Astrocyte of the hippocampus (primary cell): ENCODE measurements at places on chromosomes 16 and 17.

DNA sequence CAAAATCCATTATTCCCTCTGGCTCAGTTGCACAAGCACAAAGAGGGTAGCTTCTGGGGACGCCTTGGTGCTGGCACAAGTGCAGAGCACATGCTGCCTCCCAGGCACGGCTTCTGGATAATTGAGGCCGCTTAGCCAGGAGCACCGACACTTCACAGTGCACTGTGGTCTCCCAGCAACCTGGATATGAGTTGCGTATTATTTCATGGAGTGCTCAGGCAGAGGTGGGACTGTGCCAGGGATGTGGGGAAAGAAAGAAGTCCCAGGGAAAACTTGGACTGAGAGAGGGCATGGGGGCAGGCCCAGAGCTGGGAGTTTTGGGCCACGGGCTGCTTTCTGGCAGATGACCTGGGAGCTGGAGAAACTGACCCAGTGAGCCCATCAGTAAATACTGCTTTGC lies 37.5 kb downstream of the MPRIP start:
- no peak for DNase-seq

DNA sequence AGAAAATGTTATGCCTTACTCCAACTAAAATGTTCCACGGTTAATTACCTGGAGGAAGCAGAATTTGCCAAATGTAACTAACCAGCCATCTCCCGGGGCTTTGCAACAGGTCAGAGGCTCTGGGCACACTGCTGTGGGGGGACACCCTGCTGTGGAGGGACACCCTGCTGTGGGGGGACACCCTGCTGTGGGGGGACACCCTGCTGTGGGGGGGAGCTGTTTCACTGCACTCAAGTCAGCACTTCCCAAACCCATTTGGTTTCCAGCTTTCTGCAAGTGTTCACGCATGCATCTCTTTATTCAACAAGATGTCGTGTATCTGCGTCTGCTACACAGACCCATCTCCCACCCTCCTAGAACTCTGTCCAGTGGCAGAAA lies 239.5 kb downstream of the C16orf95 start:
- no peak for DNase-seq

- no peak for DNase-seq
Measured at GRCh38 chr17:36913132-36913531, 24.1 kb upstream of the LHX1 start.

- no peak for DNase-seq
Measured at GRCh38 chr17:51957786-51958185, 200.7 kb downstream of the CA10 start.

DNA sequence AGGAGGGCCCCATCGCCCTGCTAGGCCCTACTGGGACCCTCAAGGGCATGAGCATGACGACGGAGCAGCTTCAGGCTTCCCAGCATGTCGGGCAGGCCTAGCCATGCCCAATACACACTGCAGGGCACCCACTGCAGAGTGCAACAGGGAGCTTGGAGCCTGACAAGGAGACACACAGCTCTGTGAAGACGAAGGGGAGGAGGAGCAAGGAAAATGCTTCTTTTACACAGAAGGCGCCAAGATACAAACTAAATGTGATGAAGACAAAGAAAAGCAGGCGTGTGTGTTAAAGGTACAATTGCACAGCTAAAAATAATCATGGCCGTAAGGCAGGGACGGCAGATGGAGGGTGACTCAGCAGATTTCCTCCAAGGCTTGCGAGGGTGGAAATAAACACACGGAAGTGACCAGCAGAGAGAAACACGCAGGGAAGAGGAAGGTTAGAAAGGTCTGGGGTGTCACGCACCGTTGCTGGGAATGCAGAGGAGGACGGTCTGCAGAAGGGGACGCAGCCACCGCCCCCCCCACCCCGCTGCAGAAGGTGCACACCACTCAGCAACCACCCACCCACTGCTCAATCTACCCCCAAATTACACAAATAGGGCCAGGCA lies 108.5 kb downstream of the ZNF778 start:
- DNase-seq: peak; percentile 67

- DNase-seq: peak; percentile 29
Measured at GRCh38 chr17:64984851-64985521, 65.7 kb upstream of the LRRC37A3 start.

GRCh38 chr17:76039121-76039520 lies 12.0 kb upstream of the EVPL start:
- DNase-seq: no peak

GRCh38 chr16:49832177-49832576 lies 23.7 kb downstream of the ZNF423 start:
- DNase-seq: no peak

DNA sequence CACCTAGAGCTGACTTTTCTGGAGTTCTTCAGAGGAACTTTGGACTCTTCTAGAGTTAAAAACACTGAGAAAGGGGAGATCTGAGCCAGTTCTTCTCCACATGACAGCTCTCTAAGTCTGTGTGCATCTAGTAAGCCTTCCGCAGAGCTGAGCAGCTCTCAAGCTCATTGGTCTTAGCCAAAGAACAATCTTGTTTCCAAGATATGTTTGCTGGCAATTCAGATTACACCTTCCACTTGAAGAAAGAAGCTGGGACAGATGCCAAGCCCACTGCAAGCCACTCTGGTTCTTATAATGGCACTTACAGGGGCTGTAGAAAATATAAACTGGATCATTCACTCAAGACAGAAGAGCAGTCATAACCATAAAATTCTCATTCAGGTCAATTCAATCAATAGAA lies 134.1 kb upstream of the TOX3 start:
- DNase-seq: no peak

- DNase-seq: no peak
Measured at GRCh38 chr17:21375162-21375560, 996 bp upstream of the KCNJ12 start.

- no peak for DNase-seq
Measured at GRCh38 chr16:82056550-82056896, 21.5 kb downstream of the HSD17B2 start.

DNA sequence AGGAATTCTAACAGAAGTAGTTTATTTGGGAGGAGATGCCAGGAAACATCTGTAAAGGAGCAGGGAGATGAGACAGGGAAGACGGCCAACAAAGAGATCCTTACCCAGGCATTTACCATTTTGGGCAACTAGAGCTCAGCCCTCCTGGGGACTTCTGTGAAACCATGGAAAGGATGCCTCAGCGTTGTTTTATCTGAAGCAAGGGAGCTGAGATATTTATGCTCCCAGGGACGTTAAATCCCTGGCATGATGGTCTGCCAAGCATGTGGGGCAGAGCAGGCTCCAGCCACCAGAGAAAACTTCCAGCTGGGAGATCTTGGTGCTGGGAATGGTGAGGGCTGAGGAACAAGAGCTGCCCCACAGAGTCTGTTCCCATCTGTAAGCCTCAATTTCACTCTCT lies 114.8 kb upstream of the FOXF1 start:
- no peak for DNase-seq

DNA sequence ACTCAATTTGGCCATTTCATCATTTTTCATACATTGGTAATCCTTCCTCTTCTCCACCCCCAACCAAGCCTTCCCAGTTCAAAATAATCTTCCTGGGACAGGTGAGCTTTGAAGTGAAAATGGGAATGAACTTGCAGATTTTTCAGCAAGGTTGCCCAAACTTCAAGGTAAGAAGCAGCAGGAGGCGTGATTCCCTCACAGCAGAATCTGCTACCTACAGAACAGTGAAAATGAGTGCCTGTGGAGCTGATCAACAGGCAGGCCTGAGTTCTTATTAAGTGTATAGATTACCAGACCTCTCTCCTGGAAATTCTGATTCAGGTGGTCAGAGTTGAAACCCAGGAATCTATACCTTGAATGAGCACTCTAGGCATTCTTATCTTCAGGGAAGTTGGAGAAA lies 356.6 kb downstream of the RBFOX1 start:
- no peak for DNase-seq

- DNase-seq: no peak
Measured at GRCh38 chr17:5003214-5003867, 5.6 kb downstream of the KIF1C start.

GRCh38 chr16:20203272-20203671 lies 124.0 kb downstream of the GP2 start:
- no peak for DNase-seq

GRCh38 chr17:31388770-31389656 lies 2.5 kb upstream of the RAB11FIP4 start:
- peak; percentile 56 for DNase-seq

- no peak for DNase-seq
Measured at GRCh38 chr16:47309581-47310312, 151.1 kb downstream of the ITFG1 start.
